Stimulated activated CD8-positive, alpha-beta memory T cell treated with anti-CD3 and anti-CD28 coated beads, Interleukin-4, amount 100 ng/mL, for 4 hours (primary cell): ENCODE measurements at places on chromosomes 2 and 18.

GRCh38 chr2:65320946-65321345, 93.3 kb downstream of the ACTR2 start:
- no peak for DNase-seq

- no peak for DNase-seq
These were observed 25.8 kb downstream of the SPEG start for GRCh38 chr2:219460424-219460926.

DNA sequence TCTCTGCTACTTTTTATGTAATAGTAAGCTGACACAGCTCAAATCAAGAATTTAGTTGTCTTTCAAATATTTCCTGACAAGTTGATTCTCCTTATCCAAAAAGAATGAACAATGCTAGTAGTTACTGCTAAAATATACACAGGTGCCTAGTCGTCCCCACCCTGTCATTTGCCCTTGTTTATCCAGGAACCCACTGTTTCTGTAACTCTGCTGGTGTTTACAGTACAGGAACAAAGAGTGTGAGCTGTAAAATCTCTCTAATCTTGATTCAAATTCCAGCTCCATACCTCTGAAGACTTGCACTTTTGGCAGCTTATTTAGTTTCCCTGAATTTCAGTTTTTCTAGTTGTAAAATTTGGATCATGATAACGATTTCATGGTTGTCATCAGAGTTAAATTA, 21.1 kb upstream of the SCYGR2 start:
- no peak for DNase-seq

GRCh38 chr2:142813830-142814829, 63.3 kb upstream of the KYNU start:
- no peak for DNase-seq

GRCh38 chr2:174835797-174836255, 71.6 kb upstream of the CHRNA1 start:
- no peak for DNase-seq

GRCh38 chr2:159513745-159514144, 102.6 kb downstream of the BAZ2B start:
- no peak for DNase-seq

- no peak for DNase-seq
These were observed 70.2 kb upstream of the ITM2C start for GRCh38 chr2:230794497-230794896.

GRCh38 chr2:82501217-82501616, 1957.9 kb downstream of the SUCLG1 start:
- DNase-seq, result no peak

DNA sequence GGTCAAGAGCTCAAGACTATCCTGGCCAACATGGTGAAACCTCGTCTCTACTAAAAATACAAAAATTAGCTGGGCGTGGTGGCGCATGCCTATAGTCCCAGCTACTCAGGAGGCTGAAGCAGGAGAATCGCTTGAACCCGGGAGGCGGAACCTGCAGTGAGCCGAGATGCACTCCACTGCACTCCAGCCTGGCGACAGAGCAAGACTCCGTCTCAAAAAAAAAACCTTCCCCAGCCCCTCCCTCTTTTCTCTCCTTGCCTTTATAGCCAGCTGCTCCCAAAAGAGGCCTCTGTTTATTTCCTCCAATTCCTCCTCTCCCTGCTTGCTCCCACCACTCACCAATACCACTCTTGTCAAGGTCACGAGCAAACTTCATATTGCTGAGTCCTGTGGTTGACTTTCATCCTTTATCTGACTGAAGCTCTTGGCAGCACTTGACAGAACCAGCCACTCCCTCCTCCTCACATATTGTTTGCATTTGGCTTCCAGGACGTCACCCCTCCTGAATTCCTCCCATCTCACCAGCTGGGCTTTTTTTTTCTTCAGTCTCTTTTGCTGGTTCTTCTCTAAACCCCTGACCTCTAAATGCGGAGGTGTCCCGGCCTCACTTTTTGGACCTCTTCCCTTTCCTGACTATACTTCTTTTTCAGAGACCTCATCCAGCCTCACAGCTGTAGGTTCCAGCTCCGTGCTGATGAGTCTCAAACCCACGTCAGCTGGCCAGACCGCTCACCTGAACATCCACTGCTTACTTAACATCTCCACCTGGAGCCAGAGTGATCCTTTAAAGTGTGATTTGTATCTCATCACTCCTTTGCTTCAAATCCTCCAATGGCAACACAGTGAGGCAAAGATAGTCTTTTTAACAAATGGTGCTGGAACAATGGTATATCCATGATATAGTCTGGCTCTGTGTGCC, 84.6 kb upstream of the CAB39 start:
- DNase-seq, result no peak

DNA sequence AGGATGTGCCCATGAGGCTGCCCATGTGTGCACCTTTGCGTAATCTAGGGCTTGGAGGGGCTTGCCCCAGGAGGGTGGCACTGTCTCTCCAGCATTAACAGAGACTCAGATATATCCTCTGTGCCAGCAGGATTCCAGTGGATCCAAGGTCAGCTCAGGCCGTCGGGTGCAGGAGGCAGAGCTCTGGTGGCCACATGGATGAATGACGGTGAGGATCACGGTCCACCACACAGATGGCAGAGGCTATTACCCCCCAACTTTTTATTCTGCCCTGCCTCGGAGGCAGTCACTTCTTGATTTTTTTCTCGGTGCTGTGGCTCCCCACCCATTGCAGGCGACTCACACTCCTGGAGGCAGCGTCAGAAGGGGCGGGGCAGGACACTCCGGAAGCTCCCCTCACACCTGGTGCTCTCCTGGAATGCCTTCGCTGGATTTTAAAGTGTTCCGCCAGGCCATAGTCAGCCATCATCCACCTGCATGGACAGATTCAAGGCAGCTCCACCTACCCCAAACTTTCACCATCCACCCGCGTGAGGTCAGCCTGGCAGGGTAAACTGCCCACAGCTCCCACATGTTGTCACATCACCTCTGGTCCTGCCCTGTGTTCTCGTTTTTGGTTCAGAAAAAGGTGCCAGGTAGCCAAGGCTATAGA, 602.9 kb upstream of the RAB6C start:
- DNase-seq, result no peak
